ENCODE measurements at places on chromosomes 2 and 18. TPM values are rescaled to one million over a fixed set of nuclear protein-coding genes. Genes with fewer than 3 reads are reported as not detected.

Gene RNU2-63P
- total RNA-seq, result not detected

Gene RAB12
- total RNA-seq, result 95.0 TPM

Gene ALPG
- 0.12 TPM for total RNA-seq

Gene ABCG8
- not detected for total RNA-seq

Gene LINC00305
- total RNA-seq, result not detected

Gene VIL1
- not detected for total RNA-seq

Gene PREB
- 79.5 TPM for total RNA-seq

Gene NOTO
- total RNA-seq, result not detected

Gene TUBB6
- 464 TPM for total RNA-seq

Gene GATA6
- total RNA-seq, result 4.3 TPM

Gene KLHL30
- total RNA-seq, result 6.3 TPM

Gene CXCR1
- not detected for total RNA-seq

Gene RGPD3
- total RNA-seq, result 0.21 TPM

Gene FN1
- total RNA-seq, result 15.5 TPM

Gene C1QL2
- total RNA-seq, result not detected

Gene TDRD15
- not detected for total RNA-seq

Gene OR6B2
- total RNA-seq, result not detected

Gene TMEM185B
- 38.1 TPM for total RNA-seq

Gene C2orf76
- 25.6 TPM for total RNA-seq

Gene REEP1
- 7.8 TPM for total RNA-seq

Gene ST8SIA3
- not detected for total RNA-seq

Gene ACTG2
- total RNA-seq, result not detected

Gene ASB1
- 43.2 TPM for total RNA-seq

Gene MYO1B
- 4.1 TPM for total RNA-seq

Gene RNF125
- total RNA-seq, result 0.36 TPM

Gene FAM228A
- not detected for total RNA-seq

Gene SATB2
- total RNA-seq, result 8.8 TPM

Gene TMX3
- total RNA-seq, result 24.7 TPM

Data from A172 (cell line).